ENCODE measurements at places on chromosomes 7 and 10. TPM values are rescaled to one million over a fixed set of nuclear protein-coding genes. Genes with fewer than 3 reads are reported as not detected.

GRCh38 chr7:111384065-111384891, 178.0 kb downstream of the IMMP2L start:
- DNase-seq, result peak; percentile 11

The CCL26 gene
- total RNA-seq, result not detected

GRCh38 chr7:49635800-49636199, 137.6 kb upstream of the VWC2 start:
- DNase-seq, result peak; percentile 12

- no peak for DNase-seq
Measured at GRCh38 chr7:33661430-33662160, 243.7 kb upstream of the BMPER start.

DNA sequence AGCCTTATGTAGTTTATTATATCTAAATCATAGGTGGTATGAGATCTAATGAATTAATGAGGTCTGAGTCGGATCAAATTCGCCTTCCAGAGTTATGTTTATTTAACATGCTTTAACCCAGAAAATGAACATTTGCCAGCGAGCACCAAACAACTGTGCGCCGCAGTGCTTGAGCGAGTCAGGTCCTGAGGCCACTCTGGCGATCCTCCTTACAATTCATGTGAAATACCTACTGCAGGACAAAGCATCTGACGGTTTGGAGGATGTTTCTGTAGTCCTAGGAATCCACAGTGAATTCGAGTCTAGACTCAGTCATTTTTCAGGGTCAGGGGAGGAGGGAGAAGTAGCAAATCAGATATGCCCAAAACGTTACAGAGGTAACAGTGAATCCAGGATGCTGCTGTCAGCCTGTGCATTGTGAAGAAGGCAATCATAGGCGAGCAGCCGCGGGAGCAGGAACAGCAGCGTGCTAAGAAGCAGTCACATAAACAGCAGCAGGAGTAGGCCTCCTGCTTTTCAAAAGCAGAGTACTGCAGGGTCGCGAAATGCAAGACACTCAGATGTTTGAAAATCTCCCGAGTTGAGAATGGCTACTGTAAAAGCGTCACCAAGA, 120.2 kb downstream of the CACNB2 start:
- no peak for DNase-seq

The CNOT4 gene
- 13.2 TPM for total RNA-seq

DNA sequence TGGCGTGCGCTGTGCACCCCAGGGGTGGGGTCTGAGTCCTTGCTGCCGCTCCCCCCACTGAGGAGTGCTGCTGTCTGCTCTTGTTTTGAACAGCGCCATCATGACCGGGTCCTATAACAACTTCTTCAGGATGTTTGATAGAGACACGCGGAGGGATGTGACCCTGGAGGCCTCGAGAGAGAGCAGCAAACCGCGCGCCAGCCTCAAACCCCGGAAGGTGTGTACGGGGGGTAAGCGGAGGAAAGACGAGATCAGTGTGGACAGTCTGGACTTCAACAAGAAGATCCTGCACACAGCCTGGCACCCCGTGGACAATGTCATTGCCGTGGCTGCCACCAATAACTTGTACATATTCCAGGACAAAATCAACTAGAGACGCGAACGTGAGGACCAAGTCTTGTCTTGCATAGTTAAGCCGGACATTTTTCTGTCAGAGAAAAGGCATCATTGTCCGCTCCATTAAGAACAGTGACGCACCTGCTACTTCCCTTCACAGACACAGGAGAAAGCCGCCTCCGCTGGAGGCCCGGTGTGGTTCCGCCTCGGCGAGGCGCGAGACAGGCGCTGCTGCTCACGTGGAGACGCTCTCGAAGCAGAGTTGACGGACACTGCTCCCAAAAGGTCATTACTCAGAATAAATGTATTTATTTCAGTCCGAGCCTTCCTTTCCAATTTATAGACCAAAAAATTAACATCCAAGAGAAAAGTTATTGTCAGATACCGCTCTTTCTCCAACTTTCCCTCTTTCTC, 26.0 kb downstream of the BNIP3 start:
- DNase-seq, result no peak

- no peak for DNase-seq
Measured at GRCh38 chr7:69654381-69654780, 56.1 kb downstream of the AUTS2 start.

The LOXL4 gene
- not detected for total RNA-seq

- no peak for DNase-seq
Measured at GRCh38 chr7:116271161-116271913, 61.0 kb downstream of the TES start.

The ERV3-1 gene
- total RNA-seq, result 1.5 TPM

The FAM25A gene
- not detected for total RNA-seq

GRCh38 chr10:116673866-116674265, 53.1 kb downstream of the PNLIPRP2 start:
- DNase-seq, result no peak

GRCh38 chr7:30254717-30255063, 29.7 kb upstream of the ZNRF2 start:
- DNase-seq, result no peak

GRCh38 chr10:108544500-108545120, 1378.7 kb downstream of the XPNPEP1 start:
- DNase-seq, result peak; percentile 63

GRCh38 chr7:141354251-141354650, 197.0 kb upstream of the AGK start:
- peak; percentile 84 for DNase-seq

The KIF5B gene
- total RNA-seq, result 91.1 TPM
